ENCODE measurements at places on chromosomes 4 and X. TPM values are rescaled to one million over a fixed set of nuclear protein-coding genes. Genes with fewer than 3 reads are reported as not detected.
A peak's percentile ranks its signal among the peaks of the same experiment; 100 is the strongest.

Gene RHOXF1
- not detected for total RNA-seq

Gene PWWP3B
- not detected for total RNA-seq

DNA sequence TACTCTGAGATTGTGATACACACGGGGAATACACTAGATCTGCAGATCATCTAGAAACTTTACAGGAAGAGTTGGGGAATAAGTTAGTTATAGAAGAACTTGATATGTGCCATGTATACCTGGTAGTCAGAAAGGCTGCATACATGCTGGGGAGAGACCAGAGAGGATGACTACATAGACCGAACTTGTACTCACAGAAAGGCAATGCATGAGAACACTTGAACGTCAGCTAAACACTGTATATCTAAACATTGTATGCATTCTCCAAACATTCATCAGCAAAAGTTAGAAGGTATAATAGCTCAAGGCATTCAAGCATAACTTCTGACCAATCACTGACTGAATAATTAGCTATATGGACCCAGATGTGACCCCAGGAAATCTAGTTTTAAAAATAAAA, 78.0 kb upstream of the PDHA2 start:
- no peaks in the 10 kb centered on the region for H3K4me1 ChIP-seq
- no peak overlapping the region for H3K27ac ChIP-seq
- DNase-seq = no peak
- H3K36me3 ChIP-seq = no peaks in the 10 kb centered on the region

Gene HDAC8
- 6.8 TPM for total RNA-seq

- no peak overlapping the region for H3K4me3 ChIP-seq
- no peaks in the 10 kb centered on the region for H3K27me3 ChIP-seq
- H3K4me1 ChIP-seq = no peaks in the 10 kb centered on the region
- no peak for DNase-seq
- peaks cover 51% of the 10 kb centered on the region for H3K36me3 ChIP-seq
Measured at GRCh38 chrX:20233336-20233735, 33.4 kb downstream of the RPS6KA3 start.

Gene SPINK2
- 5.2 TPM for total RNA-seq

Gene NHS
- 0.36 TPM for total RNA-seq

DNA sequence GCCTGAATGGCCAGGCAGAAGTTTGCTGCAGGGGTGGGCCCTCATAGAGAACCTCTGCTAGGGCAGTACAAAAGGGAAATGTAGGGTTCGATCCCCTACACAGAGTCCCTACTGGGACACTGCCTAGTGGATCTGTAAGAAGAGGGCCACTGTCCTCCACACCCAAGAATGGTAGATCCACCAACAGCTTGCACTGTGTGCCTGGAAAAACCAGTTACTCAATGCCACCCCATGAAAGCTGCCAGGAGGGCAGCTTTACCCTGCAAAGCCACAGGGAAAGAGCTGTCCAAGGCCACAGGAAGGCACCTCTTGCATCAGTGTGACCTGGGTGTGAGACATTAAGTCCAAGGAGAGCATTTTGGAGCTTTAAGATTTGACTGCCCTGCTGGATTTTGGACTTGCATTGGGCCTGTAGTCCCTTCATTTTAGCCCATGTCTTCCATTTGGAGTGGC, 781.6 kb downstream of the TRAM1L1 start:
- no peak overlapping the region for H3K27ac ChIP-seq
- H3K36me3 ChIP-seq = no peaks in the 10 kb centered on the region
- no peaks in the 10 kb centered on the region for H3K27me3 ChIP-seq
- no peak overlapping the region for H3K4me3 ChIP-seq
- H3K4me1 ChIP-seq = no peaks in the 10 kb centered on the region

- no peak for DNase-seq
- no peaks in the 10 kb centered on the region for H3K36me3 ChIP-seq
- no peaks in the 10 kb centered on the region for H3K27me3 ChIP-seq
- H3K4me1 ChIP-seq = no peaks in the 10 kb centered on the region
Measured at GRCh38 chr4:128796934-128797333, 12.6 kb upstream of the JADE1 start.

GRCh38 chr4:111717921-111718320, 427.3 kb upstream of the FAM241A start:
- no peaks in the 10 kb centered on the region for H3K36me3 ChIP-seq
- H3K27me3 ChIP-seq = no peaks in the 10 kb centered on the region
- no peak overlapping the region for H3K27ac ChIP-seq
- H3K4me1 ChIP-seq = no peaks in the 10 kb centered on the region

Gene DUSP9
- not detected for total RNA-seq

Gene FAM149A
- 1.1 TPM for total RNA-seq

Gene TMEM156
- 18.4 TPM for total RNA-seq

DNA sequence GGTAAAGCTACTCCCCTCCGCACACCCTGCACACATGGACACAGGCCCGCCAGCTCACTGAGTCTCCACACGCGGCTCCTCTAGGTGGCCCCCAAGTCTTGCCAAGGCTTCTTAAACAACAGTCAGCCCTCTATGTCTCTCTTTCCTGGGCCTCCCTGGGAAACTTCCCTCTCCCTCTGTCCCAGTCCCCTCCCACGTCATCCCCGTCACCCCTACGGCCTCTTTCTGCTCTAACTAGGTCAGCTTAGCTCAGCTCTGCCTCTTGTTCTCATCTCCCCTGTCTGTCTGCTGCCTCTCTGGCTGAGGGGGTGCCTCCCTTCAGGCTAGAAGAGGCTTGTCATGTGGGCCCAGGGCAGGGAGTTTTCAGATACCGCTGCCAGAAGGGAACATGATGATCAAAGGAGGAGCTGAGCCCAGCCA, 38.8 kb downstream of the SEPTIN6 start:
- no peaks in the 10 kb centered on the region for H3K27me3 ChIP-seq
- H3K27ac ChIP-seq = peak overlapping the region; percentile 12
- no peak overlapping the region for H3K4me3 ChIP-seq
- H3K4me1 ChIP-seq = peaks cover 29% of the 10 kb centered on the region
- DNase-seq = peak; percentile 76

Gene FGD1
- total RNA-seq = not detected

- peaks cover 14% of the 10 kb centered on the region for H3K36me3 ChIP-seq
- no peak overlapping the region for H3K27ac ChIP-seq
- H3K4me3 ChIP-seq = no peak overlapping the region
- no peak for DNase-seq
Measured at GRCh38 chrX:54177306-54177705, 5.7 kb downstream of the FAM120C start.

Gene TMSB15B
- total RNA-seq = 9.0 TPM

GRCh38 chr4:44704673-44705072, 21.7 kb downstream of the GNPDA2 start:
- DNase-seq = no peak
- H3K4me1 ChIP-seq = no peaks in the 10 kb centered on the region
- no peak overlapping the region for H3K4me3 ChIP-seq
- no peak overlapping the region for H3K27ac ChIP-seq
- H3K27me3 ChIP-seq = no peaks in the 10 kb centered on the region

GRCh38 chr4:2275546-2276251, 13.8 kb upstream of the MXD4 start:
- DNase-seq = no peak
- no peaks in the 10 kb centered on the region for H3K27me3 ChIP-seq
- peaks cover 3% of the 10 kb centered on the region for H3K4me1 ChIP-seq

Gene PLAC1
- total RNA-seq = not detected

DNA sequence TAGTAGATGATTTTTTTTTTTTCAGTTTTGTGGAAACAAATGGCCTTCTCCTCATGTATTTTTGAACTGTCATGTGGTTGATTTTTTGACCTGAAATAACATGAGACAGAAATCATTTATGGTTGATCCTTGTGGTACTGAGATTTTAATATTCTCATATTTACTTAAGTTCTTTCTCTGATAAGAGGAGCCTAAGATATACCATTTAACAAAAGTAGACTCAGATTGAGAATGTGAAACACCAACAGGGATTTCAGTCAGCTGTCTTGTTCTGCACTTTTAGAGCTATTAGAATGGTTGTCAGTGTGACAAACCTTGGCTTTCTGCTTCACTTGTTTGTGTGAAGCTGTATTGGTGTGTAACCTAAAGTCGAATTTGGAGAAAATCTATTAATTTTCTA, 575.7 kb downstream of the SPOCK3 start:
- no peak for DNase-seq
- H3K4me3 ChIP-seq = no peak overlapping the region
- H3K4me1 ChIP-seq = no peaks in the 10 kb centered on the region
- no peak overlapping the region for H3K27ac ChIP-seq

- no peaks in the 10 kb centered on the region for H3K4me1 ChIP-seq
- no peaks in the 10 kb centered on the region for H3K27me3 ChIP-seq
- H3K36me3 ChIP-seq = no peaks in the 10 kb centered on the region
- no peak overlapping the region for H3K27ac ChIP-seq
Measured at GRCh38 chr4:14652522-14652921, 349.8 kb upstream of the CPEB2 start.

Gene CXXC4
- not detected for total RNA-seq

GRCh38 chrX:1676866-1677265, 62.0 kb downstream of the ASMT start:
- no peaks in the 10 kb centered on the region for H3K36me3 ChIP-seq
- no peak for DNase-seq
- H3K4me1 ChIP-seq = no peaks in the 10 kb centered on the region
- no peak overlapping the region for H3K27ac ChIP-seq

Gene RHOXF2
- total RNA-seq = not detected

Gene DCTD
- 49.4 TPM for total RNA-seq

DNA sequence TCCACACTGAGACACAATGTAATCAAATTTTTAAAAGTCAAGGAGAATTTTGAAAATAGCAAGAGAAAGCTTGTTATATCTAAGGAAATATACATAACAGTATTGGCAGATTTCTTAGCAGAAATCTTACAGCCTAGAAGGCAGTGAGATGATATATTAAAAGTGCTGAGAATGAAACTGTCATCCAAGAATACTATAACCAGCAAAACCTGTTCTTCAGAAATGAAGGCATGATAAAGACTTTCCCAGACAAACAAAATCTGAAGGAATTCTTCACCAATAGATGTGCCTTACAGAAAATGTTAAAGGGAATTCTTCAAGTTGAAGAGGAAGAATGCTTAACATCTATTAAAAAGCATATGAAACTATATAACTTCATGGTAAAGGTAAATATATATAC, 73.6 kb downstream of the CPEB2 start:
- no peaks in the 10 kb centered on the region for H3K27me3 ChIP-seq
- no peaks in the 10 kb centered on the region for H3K4me1 ChIP-seq
- H3K27ac ChIP-seq = no peak overlapping the region
- DNase-seq = no peak
- no peaks in the 10 kb centered on the region for H3K36me3 ChIP-seq
- H3K4me3 ChIP-seq = no peak overlapping the region

DNA sequence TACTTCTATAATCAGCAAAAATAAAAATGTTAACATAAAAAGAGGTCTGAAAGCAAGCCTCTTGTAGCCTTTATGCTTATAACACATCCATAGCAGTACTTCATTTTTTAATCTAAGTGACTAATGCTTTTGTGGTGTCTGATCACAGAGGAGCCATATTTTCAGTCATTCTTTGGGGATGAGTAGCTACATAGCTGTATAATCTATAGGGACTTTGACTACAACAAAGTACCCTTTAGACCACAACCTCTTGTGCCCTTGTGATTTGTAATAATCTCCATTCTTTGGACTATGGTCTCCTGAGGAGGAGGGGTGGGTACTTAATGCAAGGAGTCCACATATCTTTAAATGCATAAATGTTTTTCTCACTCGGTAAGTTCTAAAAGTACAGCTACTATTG, 9.6 kb downstream of the DRP2 start:
- H3K27ac ChIP-seq = no peak overlapping the region
- no peak for DNase-seq
- H3K27me3 ChIP-seq = no peaks in the 10 kb centered on the region
- no peaks in the 10 kb centered on the region for H3K4me1 ChIP-seq
- H3K36me3 ChIP-seq = no peaks in the 10 kb centered on the region

- no peaks in the 10 kb centered on the region for H3K27me3 ChIP-seq
- no peak for DNase-seq
- H3K27ac ChIP-seq = no peak overlapping the region
- no peaks in the 10 kb centered on the region for H3K36me3 ChIP-seq
- no peaks in the 10 kb centered on the region for H3K4me1 ChIP-seq
- H3K4me3 ChIP-seq = no peak overlapping the region
Measured at GRCh38 chr4:135256111-135256510, 1054.5 kb upstream of the PABPC4L start.

- no peak overlapping the region for H3K27ac ChIP-seq
- H3K27me3 ChIP-seq = peaks cover 50% of the 10 kb centered on the region
- H3K36me3 ChIP-seq = no peaks in the 10 kb centered on the region
- H3K4me3 ChIP-seq = no peak overlapping the region
- no peak for DNase-seq
Measured at GRCh38 chr4:6556263-6556662, 18.7 kb upstream of the MAN2B2 start.

- H3K4me1 ChIP-seq = no peaks in the 10 kb centered on the region
- H3K27ac ChIP-seq = no peak overlapping the region
Measured at GRCh38 chrX:337331-337831, 18.8 kb upstream of the GTPBP6 start.

Gene LPAR4
- total RNA-seq = not detected

- no peak for DNase-seq
- H3K4me3 ChIP-seq = no peak overlapping the region
- no peaks in the 10 kb centered on the region for H3K27me3 ChIP-seq
- H3K36me3 ChIP-seq = no peaks in the 10 kb centered on the region
Measured at GRCh38 chrX:139448996-139449395, 81.5 kb upstream of the F9 start.

- no peak overlapping the region for H3K27ac ChIP-seq
- H3K4me3 ChIP-seq = no peak overlapping the region
- no peak for DNase-seq
Measured at GRCh38 chr4:106816496-106816895, 219.6 kb downstream of the DKK2 start.

GRCh38 chr4:76897536-76898384, at the start of gene SOWAHB:
SOWAHB (minus strand) TSS chr4:76898144; CDS start chr4:76897849, 295 bp downstream.
- peak; percentile 32 for DNase-seq
- peaks cover 36% of the 10 kb centered on the region for H3K27me3 ChIP-seq

DNA sequence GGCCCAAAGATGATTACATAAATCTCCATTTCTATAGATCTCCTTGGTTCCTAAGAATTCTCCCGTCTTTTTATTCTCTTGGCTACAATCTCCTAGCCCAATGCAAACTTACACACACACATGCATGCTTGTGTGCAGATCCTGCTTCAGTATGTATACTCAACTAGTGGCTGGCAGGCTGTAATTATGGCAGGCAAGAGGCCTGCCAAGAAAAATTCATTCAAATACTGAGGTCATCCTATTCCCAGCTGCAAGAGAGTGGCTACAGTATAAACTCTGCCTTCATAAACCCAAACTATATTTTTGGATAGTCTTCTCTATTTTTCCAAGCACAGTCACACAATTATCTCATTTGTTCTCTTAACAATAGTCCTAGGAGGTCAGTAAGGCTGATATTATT, 95.2 kb downstream of the SHROOM4 start:
- H3K4me1 ChIP-seq = no peaks in the 10 kb centered on the region
- H3K27me3 ChIP-seq = no peaks in the 10 kb centered on the region
- H3K36me3 ChIP-seq = no peaks in the 10 kb centered on the region

Gene CENPVL2
- not detected for total RNA-seq
